CD4-positive, alpha-beta T cell treated with Interleukin-6 at 100 ng/mL for 8 hours (primary cell): ENCODE measurements at places on chromosomes 12 and 14.
A peak's percentile ranks its signal among the peaks of the same experiment; 100 is the strongest.

GRCh38 chr14:55891692-55892091, 226.5 kb upstream of the PELI2 start:
- DNase-seq: no peak

GRCh38 chr12:102376181-102376747, 104.1 kb downstream of the IGF1 start:
- no peak for DNase-seq

DNA sequence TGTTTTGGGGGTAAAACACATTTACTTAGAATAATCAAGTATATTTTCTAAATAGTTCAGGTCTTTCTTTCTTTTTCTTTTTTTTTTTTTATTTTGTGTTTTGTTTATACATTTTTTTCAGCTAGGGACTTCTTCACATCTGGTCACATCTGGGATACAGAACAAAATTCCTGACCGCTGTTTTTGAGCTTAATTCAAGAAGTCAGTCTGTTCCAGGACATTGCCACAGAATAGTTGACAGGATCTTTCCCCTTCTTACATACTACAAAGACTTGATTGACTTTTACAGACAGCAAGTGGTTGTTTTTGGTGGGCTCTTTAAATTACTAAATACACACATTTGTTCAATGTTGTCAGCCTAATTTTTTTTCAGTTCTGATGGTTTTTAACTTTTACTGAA, 41.8 kb upstream of the DCN start:
- no peak for DNase-seq

DNA sequence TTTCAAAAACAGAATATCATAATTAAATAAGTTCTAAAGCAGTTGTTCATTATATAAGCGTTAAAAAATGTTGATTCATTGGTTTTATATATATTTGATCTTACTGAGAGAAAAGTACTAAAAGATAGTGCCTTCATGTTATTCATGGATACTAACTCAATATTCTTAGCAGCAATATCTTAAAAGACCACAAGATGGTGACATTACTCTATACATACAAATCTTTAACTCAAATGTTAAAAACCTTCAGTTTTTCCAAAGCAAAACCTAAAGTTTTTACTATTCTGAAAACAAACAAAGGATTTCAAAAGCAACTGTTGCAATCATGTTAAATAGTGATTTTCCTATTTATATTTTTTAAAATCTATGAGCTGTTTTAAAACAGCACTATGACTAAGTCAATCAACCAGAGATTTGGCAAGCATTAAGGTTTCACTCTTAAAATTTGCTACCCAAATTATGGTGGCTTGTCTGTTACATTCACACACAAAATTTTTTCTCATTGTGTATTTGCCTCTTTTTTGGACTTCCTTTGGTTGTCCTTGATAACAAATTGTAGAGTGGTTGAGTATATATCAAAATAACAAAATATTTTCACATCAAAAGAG, 50.1 kb upstream of the RERGL start:
- no peak for DNase-seq

- no peak for DNase-seq
Measured at GRCh38 chr12:1619587-1619986, 9.4 kb upstream of the WNT5B start.

- DNase-seq: peak; percentile 37
Measured at GRCh38 chr14:70934502-70935134, 27.4 kb downstream of the PCNX1 start.

- no peak for DNase-seq
Measured at GRCh38 chr12:68435816-68436215, 103.7 kb upstream of the MDM1 start.

- no peak for DNase-seq
Measured at GRCh38 chr12:124520265-124520701, 47.1 kb downstream of the NCOR2 start.

- DNase-seq: peak; percentile 31
Measured at GRCh38 chr14:73829526-73830431, 21.9 kb upstream of the PTGR2 start.

- no peak for DNase-seq
Measured at GRCh38 chr12:1553987-1554982, 40.1 kb downstream of the FBXL14 start.

DNA sequence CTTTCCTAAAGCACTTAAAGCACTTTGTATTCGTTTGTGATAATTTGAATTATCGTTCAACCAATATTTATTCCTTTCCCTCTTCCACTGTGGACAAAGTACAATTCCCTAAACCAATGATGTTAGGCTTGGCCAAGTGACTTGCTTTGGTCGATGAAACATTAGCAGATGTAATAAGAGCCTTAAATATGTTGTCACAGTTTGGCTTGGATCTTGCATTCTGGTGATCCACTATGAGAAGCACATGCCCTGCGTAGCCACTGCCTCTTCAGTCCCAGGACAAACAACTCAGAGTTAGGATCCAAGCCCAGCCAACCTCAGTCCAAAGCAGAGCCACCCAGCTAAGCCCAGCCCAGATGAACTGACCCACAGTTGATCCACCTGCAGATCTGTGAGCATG, 8.4 kb upstream of the C12orf75 start:
- DNase-seq: no peak

DNA sequence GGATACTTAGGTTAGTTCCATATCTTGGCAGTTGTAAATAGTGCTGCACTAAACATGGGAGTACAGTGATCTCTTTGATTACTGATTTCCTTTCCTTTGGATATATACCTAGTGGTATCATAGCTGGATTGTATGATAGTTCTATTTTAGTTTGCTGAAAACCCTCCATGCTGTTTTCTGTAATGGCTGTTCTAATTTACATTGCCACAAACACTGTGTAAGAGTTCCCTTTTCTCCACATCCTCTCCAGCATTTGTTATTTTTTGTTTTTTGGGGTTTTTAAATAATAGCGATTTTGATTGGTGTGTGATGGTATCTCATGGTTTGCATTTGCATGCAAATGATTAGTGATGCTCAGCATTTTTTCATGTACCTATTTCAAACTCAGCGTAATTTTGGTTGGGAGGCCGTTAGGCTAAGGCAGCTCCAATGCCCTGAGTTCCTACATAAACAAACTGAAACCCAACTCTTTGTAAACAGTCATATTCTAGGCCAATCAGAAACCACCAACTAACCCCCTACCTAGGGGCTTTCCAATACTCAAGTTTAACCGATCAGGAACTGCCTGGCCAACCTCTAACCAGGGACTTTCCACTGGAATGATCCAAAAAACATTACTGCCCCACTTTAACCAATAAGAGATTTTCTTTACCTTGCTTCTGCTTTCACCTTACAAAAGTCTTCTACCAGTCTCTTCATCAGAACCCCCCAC, 171.6 kb downstream of the FBXL14 start:
- no peak for DNase-seq

DNA sequence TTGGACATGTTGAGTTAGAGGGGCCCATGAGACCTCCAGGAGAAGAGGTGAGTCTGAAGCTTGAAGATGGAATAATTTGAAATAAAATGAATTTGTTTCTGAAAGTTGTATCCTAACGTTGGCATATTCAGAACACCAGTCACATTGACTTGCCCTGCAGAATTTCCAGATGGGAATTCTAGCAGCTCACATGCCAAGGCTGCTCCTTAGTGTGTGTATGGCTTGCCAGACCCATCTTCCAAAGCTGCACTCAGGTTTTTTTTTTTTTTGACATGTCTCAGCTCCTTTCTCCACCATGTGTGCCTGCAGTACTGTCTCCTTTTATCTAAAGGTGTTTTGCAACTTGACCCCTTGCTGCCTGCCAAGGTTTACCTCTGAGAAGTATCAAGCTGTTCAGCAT, 261.9 kb downstream of the NRXN3 start:
- no peak for DNase-seq

DNA sequence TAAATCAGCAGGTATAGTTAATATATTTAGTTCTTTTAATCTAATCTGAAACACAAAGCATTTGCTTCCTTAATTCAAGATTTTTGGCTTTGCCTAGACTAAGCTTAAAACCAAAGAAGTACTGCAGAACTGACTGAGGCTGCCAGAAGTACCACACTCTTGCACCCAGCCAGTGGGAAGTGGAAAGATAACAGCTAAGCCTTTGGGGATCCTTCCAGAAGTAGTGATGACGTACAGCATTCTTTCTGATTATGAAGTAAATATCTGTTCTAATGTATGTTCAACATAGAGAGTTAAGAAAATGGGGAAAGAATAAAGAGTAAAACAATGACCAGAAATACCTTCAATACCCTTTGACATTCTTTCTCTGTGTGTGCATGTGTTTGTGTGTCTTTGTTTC, 19.3 kb downstream of the NTF3 start:
- no peak for DNase-seq

DNA sequence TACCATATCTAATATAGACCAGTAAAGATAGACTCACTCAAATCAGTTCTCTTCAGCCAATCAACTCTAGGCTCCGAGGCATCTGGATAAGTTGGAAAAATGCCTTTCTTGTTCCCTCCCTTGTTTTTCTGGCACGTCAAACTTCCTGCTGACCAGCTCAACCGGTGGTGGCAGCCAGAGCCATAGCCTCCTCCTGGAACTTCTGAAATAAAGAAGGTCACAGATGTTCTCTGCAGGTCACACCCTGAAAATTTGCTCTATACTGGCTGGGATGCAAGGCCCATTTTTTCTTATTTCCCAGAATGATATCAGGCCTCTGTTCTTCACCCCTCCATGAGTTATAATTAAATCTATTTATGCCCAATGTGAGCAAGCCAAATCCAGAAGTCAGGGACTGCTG, 81.9 kb downstream of the BMP4 start:
- no peak for DNase-seq
